ENCODE measurements at places on chromosomes 6 and 20.

DNA sequence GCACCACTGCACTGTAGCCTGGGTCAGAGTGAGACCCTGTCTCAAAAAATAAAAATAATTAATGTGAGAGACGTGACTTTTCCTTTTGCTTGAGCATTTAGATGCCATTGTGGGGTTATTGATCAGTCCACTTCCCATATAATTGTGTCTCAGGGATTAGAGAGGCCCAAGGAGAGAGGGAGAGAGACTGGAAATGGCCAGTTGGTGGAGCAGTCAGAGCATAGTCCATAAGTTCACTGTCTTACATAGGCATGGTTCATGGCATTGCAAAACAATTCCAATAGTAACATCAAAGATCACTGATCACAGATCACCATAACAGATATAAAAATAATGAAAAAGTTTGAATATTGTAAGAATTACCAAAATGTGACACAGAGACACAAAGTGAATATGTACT, 15.2 kb upstream of the SDHAF4 start:
- DNase-seq = no peak

DNA sequence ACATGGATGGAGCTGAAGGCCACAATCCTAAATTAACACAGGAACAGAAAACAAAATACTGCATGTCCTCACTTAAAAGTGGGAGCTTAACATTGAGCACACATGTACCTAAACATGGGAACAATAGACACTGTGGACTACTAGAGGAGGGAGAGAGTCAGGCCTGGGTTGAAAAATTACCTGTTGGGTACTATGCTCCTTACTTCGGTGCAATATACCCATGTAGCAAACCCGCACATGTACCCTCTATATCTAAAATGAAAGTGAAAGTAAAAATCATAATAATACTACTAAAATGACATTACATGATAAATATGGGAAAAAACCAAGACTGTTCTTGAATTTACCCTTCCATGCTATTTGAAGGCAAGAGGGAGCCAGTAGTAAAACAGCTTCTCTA, 1273.8 kb upstream of the ADGRB3 start:
- no peak for DNase-seq

DNA sequence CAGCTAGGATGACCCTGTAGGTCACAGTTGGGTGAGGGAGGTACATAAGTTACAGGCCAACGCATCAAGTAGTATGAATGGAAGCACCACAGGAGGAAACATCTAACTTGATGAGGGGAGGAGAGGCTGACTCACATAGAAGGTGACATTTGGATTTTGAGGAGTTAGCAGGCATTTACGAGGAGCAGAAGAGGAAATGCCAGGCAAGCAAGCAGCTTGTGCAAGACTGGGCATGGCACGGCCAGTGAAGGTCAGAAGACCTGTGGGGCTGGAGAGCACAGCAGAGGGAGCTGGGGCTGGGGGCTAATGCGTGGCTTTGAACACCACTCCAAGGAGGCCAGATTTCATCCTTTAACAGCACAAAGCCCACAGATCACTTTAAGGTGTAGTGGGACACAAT, 37.8 kb downstream of the MUC22 start:
- no peak for DNase-seq

- no peak for DNase-seq
Observed at GRCh38 chr6:143894655-143895054, 30.4 kb downstream of the ZC2HC1B start.

DNA sequence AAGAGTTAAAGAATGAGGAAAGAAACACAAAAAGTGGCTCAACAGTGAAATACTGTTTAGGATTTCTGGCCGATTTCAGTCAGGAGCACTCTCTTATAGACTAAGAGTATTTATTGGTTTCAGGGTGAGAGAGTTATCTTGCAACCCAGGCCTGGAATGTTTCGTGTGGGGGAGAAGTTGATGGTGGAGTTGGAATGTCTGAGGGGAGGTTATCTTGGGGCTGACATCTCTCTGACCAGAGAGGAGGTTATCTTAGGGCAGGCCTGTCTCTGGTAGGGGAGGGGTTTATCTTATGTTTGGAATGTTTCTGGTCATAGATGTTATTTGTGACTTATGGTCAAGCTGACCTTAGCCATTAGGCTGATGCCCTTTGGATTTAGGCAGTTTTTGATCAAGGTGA, 80.3 kb downstream of the HTR1B start:
- DNase-seq = no peak

DNA sequence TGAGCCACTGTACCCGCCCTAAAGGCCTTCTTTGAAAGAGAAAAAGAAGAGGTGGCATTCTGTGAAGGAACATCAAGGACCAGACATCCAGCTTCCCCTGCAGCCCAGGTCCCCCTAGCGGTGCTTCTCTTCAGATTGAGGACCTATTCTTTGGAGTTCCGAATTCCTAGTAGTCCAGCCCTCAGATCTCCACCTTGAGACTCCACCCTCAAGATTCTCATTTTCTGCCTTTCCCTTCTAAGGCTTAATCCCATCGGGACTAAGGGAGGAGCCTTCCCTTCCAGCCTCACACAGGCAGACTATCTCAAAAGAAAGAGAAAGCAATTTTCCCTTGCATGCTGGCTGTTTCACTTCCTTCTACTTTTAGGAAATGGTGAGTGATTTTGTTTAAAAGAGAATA, 32.5 kb downstream of the MUC22 start:
- DNase-seq = peak; percentile 4

DNA sequence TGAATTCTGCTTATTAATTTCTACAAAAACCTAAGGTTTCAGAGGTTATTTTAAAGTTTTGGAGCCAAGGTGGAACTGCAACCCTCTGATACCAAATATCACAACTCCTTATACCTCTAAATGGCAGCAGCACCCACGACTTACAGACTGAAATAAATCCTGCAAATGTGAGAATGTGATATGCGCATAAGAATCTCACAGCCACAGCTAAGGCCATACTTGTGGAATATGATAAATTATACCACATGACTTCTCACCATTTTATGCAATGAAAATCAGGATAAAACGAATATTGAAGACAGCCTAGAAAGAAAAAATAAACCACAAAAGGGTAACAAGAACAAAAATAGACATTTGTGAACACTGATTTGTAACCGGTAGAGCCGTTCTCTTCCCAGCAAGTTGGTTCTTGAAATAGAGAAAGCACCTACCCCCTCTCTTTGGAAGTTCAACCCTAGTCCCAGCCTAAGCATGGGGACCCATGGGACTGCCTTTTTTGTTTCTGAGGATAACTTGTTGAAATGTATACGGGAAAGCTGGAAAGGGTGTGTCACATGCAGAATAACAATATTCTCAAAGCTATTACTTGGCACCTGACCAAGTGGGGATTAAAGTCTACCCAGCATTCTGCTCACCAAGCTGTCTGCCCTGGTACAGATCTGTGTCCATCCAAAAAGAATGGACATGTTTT, 47.1 kb upstream of the MCM9 start:
- DNase-seq = no peak

DNA sequence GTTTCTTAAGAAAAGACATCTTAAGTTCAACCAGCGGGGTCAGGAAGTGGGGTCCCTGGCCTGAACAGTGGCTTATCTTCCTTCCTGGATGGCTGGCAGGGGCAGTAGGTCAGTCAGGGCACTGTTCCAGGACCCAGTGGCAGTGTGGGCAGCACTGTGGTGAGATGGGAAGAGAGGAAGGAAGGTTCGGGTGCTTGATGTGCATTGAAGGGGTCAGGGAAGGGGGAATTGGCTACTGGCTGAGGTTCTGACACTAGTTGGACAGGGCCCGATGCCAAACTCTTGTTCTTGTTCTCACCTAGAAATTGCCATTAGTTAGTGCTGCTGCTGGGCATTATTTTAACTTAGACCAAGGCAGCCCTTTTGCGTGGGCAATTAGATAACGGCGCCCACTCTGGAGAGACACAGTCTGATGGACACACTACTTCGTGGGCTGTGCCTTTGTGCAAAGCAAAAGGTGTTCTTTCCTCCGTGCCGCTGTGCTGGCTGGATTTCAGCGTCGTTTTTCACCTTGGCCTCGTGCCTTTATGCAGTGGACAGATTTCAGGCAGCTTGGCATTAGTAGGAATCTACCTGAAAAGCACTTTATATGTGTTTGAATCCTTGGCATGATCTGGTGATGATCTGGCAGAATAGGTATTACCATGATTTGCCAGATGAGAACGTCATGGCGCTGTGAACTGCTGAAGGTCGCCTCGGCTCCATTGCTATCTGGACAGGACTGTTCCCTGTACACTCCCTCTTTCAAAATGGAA, 30.3 kb downstream of the UTRN start:
- no peak for DNase-seq

DNA sequence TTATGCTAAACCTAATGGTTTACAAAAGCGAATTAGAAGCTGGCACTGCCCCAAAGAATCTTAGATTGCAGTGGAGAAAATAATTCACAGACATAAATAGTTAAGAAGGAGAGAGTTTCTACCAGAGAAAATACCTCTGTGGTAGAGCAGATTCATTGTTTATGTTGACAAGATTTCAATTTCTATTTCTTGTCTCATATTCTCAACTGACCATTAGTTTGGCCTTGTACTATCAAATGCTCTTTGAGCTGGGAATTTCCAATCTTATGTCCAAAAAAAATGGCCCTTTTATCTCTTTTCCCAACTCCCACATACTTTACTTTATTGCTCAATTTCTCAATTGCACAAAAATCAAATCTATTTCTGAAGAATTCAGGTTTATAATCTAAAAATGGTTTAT, 804.1 kb upstream of the CITED2 start:
- DNase-seq = no peak

GRCh38 chr20:49698477-49698876, 15.2 kb downstream of the B4GALT5 start:
- no peak for DNase-seq

DNA sequence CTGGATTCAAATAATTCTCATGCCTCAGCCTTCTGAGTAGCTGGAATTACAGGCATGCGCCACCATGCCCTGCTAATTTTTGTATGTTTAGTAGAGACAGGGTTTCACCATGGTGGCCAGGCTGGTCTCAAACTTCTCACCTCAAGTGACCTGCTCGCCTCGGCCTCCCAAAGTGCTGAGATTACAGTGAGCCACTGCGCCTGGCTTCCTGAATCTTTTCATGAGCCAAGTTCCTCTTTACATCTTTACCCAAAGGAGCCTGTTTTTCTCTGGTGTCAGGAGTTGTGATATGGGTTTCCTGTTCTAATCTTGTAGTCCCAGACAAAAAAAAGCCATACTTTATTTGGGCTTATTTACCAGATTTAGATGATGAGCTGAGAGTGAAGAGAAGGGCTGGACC, 34.4 kb downstream of the PCNA start:
- no peak for DNase-seq

GRCh38 chr6:86832686-86833085, 104.6 kb upstream of the HTR1E start:
- no peak for DNase-seq

GRCh38 chr6:159836718-159837490, 36.8 kb downstream of the PNLDC1 start:
- DNase-seq = no peak

DNA sequence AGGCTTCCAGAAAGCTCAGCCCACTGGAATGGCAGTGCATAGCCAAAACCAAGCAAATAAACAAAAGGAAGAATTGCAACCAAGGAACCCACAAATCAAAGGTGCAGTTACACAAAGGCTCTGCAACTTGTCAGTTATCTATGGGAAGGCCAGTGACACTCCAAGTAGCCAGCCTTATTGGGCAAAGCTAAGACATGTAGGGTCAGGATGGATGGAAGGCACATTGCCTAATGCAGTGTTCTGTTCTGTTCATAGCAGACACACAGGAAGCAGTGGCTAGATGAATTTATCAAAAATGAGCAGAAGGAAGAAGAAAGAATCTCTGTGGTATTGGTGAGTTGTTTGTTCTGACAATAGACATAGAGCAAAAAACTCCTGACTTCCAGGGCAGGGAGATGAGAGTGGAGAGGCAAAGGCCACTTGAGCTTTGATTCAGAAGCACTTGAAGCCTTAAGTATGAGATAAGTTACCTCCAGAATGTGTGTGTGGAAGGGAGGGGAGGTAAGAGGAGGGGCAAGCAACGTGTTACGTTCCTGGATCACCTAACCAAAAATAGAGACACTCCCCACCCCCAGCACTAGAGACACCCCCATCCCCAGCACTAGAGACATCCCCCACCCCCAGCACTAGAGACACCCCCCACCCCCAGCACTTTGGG, 57.9 kb upstream of the AKAP12 start:
- DNase-seq = no peak

GRCh38 chr20:6566821-6567220, 200.7 kb upstream of the BMP2 start:
- no peak for DNase-seq

DNA sequence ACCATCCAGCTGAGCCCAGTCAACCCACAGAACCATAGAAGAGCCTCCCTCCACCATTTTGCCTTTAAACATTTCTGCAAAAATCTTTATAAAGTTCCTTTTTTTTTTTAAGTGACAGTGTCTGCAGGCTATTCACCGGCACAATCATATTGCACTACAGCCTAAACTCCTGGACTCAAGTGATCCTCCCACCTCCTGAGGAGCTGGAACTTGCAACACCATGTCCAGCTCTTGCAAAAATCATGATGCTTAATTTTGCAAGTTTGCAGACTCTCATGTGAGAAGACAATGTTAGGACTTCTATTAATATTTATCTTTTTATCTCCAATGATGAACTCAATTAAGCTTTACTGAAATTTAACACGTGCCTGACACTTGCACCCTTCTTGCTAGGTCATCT, 88.8 kb downstream of the INSM1 start:
- DNase-seq = no peak

- DNase-seq = no peak
Observed at GRCh38 chr6:11324453-11325015, 92.1 kb upstream of the NEDD9 start.

GRCh38 chr6:166708460-166708859, 81.4 kb upstream of the RPS6KA2 start:
- no peak for DNase-seq

- no peak for DNase-seq
Observed at GRCh38 chr6:100177956-100178355, 183.9 kb upstream of the MCHR2 start.

GRCh38 chr20:4229415-4229814, 214.1 kb upstream of the RNF24 start:
- DNase-seq = no peak

DNA sequence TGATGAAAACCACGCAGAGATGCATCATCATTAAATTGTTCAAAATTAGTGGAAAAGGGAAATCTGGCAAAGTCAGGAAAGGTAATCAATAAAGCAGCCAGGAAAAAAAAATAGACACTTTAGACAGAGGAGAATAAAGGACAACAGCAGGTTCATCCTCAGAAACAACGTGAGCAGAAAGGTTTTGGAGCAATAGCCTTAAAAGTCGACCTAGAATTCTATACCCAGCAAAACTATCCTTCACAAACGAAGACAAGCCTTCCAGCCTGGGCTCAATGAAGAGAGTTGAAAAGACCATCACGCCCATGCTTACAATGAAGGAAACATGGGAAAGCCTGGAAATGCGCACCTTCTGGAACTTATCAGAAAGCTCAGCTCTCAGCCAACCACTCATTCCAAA, 24.7 kb upstream of the CHRNA4 start:
- DNase-seq = no peak
